ENCODE measurements at places on chromosomes 2 and 18.
A peak's percentile ranks its signal among the peaks of the same experiment; 100 is the strongest.

DNA sequence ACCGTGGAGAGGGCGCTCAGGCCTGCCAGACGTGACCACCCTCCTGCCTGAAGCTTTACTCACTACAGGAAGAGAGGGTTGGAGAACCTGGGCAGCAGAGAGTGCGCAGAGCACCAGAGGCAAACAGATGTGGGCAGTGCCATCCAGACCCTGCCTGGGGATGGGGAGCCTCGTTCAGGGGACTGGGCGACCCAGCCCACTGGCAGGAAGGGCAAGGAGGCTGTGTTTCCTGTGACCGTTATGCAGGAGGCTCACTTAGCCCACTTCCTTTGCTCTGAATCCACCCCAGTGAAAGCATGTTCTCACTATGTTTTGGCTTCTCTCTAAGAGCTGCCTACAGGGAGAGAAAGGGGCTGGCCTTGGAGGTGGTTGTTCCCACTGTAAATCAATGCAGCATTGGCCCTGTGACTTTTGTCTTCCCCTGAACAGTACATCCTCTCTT is 23.0 kb upstream of the ACKR3 start:
- peak; percentile 35 for DNase-seq

DNA sequence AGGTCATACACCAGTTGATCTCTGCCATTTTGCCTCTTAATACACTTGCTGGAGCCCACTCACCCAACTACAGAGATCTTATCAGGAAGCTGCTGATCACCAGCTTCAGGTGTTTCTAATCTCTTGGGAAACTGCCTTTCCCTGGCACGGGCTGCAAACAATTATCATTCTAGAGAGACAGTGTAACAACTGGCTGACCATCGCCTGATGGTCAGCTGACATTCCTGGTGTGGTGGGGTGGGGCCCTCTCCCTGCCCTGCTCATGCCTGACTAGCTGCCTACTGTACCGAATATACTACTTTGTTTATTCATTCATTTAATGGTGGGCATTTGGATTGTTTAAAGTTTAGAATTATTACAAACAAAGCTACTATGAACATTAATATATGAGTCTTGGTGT is 311.5 kb downstream of the CBLN2 start:
- no peak for DNase-seq

GRCh38 chr18:39751921-39752320 is 2186.3 kb upstream of the CELF4 start:
- DNase-seq, result no peak

DNA sequence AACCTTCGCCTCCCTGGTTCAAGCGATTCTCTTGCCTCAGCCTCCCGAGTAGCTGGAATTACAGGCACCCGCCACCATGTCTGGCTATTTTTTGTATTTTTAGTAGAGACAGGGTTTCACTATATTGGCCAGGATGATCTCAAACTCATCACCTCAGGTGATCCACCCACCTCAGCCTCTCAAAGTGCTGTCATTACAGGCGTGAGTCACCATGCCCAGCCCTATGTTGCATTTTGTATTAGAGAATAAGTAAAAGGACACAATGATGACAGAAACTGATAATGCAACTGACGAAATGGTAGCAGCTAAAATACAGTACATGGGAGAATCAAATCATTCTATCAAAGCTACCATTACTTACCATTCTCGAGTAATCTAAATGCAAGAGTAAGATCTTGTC is 276.7 kb downstream of the DSEL start:
- no peak for DNase-seq

DNA sequence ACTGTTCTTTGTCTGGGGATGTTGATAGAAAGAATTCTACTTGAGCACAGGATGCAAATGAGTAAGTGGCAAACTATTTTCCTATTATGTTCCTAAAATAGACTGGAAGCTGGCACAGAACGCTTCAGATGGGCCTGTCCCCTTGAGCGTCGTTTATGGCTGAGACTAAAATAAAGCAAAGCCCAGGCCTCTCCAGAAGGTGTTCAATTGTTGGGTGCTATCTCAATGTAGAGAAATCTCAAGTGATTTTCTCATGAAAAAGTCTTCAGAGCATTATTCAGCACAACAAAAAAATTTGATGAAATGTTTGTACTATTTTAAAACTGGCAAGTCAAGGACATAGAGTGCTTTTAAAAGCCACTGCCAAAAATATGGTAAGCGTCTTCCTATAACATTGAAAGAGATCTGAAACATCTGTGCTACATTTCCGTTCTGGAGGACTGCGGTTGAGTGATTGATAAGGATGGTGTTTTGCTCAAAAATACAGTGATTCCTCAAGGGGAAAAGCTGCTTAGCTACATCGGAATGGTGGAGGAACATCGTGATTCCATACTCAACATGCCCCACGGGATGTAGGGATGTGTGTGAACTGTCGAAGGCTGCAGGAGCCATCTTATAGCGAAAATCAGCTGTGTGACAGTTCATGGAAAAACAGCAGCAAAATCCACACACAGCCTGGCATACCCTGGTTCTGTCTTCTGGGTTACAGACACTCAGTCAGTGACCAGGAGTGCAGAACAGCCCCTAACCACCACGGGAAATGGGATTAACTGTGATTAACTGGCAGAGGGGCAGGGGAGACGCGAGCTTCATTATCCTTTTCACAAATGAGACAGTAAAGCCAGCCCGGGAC is 10.4 kb upstream of the LRRFIP1 start:
- no peak for DNase-seq

GRCh38 chr2:234454433-234454832 is 42.4 kb downstream of the ARL4C start:
- DNase-seq, result peak; percentile 84

DNA sequence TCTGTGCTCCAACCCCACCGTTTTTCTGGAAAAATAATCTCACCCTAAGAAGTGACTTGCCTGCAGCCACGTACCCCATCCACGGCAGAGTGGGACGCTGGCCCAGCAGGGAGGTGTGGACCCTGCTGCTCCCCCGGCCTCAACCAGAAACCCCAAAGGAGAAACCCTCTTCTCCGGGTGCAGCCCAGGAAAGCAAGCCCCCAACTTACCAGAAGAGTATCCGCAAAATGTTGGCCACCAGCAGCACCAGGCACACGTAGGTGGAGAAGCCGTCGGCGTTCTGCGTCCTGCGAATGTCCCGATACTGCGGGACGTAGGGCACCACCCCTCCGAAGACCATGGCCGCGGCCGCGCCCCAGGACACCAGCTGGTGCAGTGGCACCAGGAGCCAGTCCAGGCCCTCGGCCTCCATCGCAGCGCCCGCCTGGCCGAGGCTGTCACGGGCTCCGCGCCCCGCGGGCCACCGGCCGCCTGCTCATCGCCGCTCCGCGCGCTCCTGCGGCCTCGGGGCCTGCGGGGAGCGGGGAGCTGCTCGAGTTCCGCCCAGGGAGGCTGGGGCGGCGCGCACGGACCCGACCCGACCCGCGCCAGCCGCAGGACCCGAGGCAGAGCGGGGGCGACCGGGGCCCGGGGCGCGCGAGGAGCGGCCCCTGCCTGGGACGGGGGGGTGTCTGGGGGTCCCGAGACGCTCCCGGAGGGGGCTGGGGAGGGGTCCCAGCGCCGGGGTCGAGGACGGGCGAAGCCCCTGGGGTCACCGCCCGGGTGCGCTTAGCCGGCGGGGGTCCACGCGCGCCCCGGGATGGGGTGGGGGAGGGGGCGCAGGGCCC is 725 bp downstream of the SLC66A2 start:
- no peak for DNase-seq

GRCh38 chr2:161625314-161625919 is 1.2 kb downstream of the SLC4A10 start:
- DNase-seq, result no peak

- no peak for DNase-seq
Observed at GRCh38 chr2:7018767-7019166, 101.6 kb downstream of the RNF144A start.

DNA sequence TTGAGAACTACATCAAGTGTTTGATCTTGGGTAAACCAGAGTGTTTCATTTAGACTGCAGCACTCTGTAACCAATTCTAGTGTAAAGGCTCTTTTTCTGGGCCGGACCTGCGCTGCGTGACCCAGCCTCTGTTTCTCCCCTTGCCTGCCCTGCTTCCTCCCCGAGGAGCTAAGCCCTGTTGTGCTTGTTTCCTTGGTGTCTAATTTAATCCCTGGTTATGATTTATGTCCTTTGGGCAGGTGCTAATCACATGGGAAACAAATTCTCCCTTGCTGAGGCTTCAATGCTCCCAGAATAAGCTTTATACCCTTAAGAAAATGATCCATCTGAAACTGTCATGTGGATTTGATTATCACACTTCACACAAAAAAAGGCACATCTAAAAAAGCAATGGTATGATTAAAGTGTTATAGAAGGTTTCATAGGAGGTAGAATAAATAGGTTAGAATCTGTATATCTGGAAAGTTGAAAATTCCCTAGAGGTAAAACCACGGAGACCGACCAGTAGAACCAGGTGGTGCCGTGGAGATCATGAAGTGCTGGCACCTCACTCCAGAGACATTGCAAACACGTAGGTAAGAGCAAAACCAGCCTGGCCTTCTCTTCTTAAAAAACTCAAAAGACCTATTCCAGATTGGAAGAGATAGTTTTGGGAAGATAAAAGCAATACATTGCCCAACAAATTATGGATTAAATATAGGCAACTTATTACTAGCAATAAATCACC is 31.0 kb upstream of the SLC9A2 start:
- DNase-seq, result no peak

DNA sequence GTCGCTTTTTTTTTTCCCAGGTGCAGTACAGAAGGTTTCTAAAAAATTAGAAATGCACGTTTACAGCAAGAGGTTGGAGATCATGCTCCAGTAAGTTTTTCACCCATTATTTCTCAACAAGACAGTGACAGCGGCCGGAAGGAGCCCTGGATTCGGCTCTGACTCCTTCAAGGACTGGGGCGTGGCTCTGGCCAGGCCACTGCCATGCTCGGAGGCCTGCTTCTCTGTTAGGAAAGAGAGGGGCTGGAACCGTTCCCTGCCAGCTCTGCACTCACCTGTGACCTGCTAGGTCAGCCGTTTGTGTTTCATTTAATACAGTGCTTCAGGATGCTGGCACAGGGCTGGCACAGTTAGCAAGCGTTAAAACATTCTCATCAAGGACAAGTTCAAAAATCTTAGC is 6.7 kb upstream of the IAH1 start:
- no peak for DNase-seq

GRCh38 chr2:36459725-36460137 is 104.2 kb downstream of the CRIM1 start:
- no peak for DNase-seq

- DNase-seq, result no peak
Observed at GRCh38 chr18:43236921-43237320, 40.4 kb downstream of the SYT4 start.

DNA sequence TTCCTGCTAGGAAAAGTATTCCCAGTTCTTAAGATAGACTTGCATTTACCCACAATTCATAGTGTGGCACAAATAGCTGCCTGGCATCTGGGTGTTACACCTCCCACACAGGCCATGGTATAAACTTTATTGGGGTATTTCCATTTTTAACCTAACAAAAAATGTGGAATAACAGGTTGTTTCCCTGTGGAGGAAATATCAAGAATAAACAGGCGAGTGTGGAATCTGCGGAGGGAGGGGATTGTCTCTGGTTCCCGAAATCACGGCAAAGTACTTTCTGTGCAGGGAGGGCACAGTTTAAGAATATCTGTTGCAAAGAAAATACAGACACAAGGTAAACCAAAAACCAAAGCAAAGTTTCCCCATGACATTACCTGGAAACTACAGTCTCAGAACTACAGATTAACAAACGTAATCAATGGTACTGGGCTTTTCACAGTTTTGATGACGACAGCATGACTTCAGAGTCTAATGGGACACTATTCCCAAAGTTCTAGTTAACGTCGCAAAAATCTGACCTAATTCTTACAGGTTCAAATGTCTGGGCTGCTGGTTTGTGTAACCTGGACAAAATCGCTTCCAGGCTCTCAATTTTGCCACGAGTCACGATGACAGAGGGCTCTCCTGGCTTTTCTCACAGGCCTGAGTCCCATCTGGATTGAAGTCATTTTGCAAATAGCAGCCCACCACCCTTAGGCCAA is 1.4 kb downstream of the STARD7 start:
- DNase-seq, result no peak

GRCh38 chr18:22538426-22538825 is 120.7 kb upstream of the CTAGE1 start:
- DNase-seq, result no peak

DNA sequence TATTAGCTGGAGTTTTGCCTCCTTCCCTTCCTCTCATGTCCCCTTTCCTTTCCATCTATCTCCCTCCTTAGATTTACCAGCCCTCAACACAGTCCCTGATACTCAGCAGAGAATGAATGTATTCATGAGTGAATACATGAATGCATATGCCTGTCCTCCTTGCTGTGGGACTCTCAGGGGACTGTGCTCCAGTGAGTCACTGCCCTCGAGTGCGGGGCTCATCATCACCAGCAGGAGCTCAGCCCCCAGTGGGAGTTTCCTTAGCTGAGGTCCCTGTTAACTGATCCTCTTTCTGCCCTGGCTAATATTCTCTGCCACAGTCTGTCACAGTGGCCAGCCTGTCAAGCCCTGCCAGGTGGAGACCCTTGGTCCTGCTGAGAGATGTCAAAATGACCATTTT is 104.9 kb upstream of the LHCGR start:
- no peak for DNase-seq

All from CD8-positive, alpha-beta T cell (primary cell).